ENCODE measurements at places on chromosomes 2 and 18. TPM values are rescaled to one million over a fixed set of nuclear protein-coding genes. Genes with fewer than 3 reads are reported as not detected.

Gene PROC
- total RNA-seq: 0.17 TPM

Gene ADCYAP1
- total RNA-seq: not detected

Gene ARL4C
- total RNA-seq: 123 TPM

Gene SPP2
- not detected for total RNA-seq

DNA sequence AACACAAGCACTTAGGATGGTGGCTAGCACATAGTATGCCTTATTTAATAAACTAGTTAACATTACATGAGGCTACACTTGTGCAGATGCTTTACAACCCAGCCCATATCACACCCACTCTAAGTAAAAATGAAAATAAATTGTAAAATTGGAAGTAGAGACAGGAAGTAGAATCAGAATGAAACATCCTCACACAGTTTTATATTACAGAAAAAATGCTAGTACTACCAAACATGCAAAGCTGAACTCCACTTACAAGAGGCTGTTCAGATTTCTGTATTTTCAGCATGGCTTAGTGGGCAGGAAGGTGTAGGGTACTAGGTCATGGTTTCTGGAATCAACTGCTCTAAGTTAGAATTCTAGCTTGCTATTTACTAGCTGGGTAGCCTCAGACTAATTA, 18.2 kb upstream of the CRIM1 start:
- no peak for DNase-seq

DNA sequence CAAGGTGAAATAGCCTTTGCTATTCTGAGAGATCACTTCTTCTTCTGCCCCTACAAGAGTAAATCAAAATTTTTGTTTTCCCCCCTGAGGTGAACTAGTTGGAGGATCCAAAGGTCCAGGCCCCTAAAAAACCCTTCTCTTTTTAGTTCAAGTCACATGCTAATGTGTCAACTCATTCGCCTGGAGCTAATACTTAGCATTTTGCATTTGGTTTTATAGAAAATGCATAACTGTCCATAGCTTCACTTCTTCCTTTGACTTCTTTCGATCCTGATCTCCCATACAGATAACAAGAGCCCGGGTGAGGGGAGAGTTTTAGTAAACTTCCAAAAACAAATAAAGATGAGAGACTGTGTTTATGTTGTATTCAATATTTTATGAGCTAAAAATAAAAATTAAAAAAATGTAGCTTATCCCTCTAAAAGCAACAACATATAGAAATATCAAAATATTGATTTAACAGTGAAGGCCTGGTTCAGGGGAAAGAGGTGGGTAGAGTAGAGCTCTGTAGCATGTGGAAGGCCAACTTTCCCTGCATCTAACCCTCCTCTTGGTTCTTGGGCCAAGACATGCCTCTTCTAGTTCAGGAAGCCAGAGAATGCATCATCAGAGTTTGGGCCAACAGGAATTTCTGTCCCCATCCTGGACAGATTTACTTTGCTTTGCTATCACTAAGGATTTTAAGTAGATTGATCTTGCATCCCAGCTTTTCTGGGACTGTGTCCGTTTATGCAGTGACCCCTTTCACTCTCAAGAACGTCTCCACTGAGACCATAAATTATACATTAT, 333.8 kb downstream of the ALK start:
- no peak for DNase-seq

GRCh38 chr2:73072416-73072815, 904 bp upstream of the SFXN5 start:
- DNase-seq: no peak

DNA sequence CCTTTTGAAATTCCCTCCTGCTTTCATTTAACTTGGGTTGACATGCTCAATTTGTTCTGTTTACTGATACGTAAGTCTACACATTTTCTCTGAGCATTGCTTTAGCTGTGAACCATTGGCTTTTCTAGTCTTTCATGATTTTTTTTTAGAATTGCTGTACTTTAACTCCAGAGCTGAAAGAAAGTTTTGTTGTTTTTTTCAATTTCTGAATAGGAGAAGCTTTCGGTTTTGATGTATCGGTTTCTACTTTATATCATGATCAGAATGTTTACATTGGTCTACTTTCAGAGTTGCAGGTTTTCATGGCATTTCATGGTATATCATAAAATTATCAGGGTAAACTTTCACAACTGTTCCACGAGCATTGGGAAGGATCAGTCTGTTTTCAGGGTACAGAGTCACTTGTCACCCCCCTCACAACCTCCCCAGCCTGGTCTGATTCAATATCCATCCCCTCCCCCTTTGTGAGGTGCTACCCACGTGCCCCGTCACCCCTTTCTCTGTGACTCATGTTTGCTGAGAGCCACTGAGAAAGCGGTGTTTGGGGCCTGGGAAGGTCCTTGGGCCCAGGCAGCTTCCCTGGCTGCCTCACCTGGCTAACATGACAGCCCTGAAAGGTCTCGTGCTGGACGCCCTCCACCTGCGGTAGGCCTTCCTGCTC, 7.0 kb downstream of the ASTL start:
- no peak for DNase-seq

GRCh38 chr2:20584399-20585358, 66.2 kb downstream of the HS1BP3 start:
- DNase-seq: peak; percentile 98

DNA sequence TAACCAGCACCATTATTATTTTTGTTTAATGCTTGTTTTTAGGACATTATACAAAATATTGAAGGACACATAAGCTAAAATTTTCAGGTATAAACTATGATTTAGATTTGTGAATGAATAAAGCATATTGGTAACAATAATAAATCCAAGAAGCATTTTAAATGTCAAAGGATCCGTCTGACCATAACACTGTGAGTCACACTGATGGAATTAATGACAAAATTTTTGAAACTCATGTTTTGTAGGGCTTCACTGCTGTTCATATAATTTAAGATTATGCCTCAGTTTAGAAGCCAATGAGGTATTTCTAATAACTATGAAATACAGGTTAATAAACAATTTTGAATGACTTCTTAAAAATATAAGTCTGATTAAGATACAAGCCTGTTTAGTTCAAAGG, 124.6 kb downstream of the TMEFF2 start:
- no peak for DNase-seq

GRCh38 chr2:240187989-240188590, 47.6 kb upstream of the OTOS start:
- DNase-seq: no peak

- no peak for DNase-seq
Observed at GRCh38 chr2:26729311-26729710, 34.8 kb upstream of the SLC35F6 start.

DNA sequence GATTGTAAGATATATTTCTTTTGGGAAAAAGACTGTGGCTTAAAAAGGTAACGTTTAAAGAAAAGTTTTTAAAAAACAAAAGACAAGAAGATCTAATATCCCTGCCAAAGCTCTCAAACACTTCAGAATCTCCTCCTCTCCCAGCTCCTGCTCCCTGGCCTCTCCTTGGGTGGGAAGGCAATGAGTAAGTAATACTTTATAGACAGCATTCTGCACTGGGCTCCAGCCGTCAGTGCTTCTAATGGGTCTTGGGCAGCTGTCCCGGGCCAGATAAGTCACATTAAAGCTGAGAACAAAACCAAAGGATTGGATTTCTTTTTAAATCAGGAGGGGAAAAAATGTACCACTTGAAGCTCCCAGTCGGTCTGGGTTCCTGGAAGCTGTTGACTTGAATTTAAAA, 133.7 kb downstream of the ALPK2 start:
- no peak for DNase-seq

All from epithelial cell of proximal tubule (primary cell).